ENCODE measurements at places on chromosomes 11 and 22.

GRCh38 chr22:22941831-22942510, 54.4 kb downstream of the IGLL5 start:
- no peak for DNase-seq

DNA sequence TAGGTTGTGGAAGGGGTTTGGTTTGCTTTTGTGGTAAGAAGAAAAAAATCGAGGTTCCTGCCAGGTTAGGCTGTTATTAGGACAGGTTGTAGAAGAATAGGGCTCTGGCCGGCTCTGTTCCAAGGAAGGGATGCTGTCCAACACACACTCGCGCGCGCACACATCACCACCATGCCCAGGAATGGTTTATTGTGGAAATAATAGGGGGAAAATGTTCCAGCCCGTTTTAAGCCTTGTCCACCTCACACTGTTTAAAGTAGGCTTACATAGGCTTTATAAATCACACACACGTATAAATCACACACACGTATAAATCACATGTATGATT, 1.2 kb upstream of the ARHGAP20 start:
- DNase-seq: no peak

- peak; percentile 11 for DNase-seq
Measured at GRCh38 chr22:26461188-26461810, 22.3 kb downstream of the HPS4 start.

DNA sequence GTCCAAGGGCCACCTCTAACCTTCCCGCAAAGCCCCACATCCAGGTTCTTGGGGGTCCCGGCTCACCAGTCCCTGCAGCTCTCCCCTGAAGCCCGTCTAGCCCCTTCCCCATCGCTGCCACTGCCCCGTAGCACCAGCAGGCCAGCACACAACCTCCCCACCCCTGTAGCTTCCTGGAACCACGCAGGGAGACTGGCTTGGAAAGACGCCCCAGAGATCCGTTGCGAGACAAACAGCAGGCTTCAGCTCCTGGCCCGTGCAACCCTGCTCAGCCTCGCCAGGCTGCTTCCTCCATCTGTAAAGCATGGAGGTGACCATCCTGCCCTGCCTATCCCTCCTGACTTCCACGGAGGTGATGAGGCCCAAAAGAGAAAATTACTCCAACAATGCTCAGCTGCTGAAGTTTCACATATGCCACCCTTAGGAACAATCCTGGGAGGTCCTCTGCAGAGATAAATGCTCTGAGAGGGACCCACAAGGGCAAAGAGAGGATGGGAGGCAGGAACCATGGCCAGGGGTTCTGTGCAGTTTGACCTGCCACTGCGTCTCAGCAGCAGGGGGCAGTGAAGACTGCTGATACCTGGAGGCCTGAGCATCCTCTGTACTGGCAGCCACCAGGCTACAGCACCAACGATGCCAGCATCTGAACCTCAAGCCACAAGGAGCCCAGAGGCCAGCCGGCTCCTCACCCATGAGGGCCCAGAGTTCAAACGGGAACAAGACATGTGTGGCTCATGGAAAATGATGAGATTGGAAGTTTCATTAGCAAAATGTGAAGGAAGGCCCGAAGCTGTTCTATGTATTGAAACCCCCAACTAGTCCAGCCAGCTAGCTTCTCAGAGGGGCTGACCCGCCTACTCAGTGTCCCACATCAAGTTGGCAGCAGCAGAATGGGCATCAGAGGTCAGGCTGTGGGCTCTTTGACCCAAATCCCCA, 16.1 kb downstream of the DGCR2 start:
- no peak for DNase-seq

GRCh38 chr22:39230261-39231196, 14.3 kb downstream of the PDGFB start:
- DNase-seq: no peak

GRCh38 chr11:22703040-22703439, 36.6 kb downstream of the GAS2 start:
- DNase-seq: peak; percentile 79

GRCh38 chr11:117815262-117815803, 9.2 kb downstream of the FXYD2 start:
- DNase-seq: no peak

GRCh38 chr22:38109371-38110001, 998 bp downstream of the BAIAP2L2 start:
- DNase-seq: no peak

DNA sequence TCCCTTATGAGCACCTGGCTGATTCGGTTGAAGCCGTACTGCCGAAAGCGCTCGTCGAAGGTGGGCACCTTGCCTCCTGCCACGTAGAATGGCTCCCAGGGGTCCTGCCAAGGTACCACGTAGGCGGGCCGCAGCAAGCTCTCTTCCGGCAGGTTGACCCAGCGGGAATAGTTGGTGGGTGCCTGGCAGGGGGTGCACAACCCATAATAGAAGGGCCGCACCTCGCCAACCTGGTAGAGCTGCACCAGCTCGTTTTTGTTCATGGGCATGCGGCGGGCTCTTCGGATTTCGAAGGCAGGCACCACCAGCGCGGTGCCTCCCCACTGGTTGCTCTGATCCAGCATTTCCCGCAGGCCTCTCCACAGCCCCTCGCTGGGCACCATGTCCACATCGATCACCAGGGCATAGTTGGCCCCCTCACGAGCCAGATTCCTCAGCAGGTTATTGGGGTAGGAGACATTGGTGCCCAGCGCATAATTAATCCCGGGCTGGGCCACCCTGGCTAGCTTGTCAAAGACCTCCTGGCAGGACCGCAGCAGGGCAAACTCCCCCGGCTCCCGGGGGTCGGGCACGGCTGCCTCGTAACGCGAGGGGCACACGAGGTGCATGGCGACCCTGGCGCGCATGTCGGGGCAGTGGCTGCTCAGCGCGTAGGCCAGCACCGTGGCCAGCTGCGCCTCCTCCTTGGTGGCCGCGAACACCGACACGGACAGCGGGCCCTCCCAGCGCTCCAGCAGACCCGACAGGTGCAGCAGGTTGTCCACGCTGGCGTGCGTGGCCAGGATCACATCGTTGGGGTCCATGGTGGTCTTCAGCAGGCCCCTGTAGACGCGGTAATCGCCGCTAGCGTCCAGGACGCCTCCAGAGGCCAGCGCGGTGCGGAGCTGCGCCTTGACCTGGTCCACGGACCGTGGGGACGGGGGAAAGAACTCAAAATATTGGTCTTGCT, 679 bp downstream of the B4GAT1 start:
- no peak for DNase-seq

DNA sequence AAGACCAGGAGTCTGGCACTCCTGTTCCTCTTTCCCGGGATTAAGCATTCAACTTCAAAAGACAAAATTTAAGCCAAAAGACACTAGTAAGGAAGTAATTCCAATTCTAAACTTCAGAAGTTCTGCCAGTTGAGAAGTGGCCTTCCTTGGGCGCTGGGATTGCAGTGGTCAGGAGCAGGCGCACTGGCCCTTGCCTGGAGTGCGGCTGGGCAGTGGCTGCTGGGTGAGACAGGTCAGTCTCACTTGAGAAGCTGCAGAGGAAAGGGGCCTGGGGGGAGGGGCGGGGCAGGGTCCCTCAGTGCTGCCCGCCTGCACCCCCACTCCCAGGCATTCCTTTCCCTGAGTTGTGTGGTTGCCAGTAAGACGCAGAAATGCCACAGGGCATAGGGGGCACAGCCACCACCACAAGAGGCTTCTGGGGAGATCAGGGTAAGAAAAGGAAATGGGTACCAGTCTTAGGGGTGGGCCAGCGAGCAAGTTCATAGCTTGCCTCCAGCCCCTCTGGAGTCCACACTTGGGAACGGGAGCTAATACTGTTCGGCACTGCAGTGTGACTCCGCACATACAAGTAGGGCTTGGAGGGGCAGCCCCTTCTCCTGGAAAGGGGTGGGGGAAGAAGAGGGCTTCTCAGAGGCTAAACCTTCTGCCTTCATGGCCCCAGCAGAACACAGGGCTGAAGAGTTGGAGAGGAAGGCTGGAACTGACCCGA, 5.5 kb downstream of the MRPL49 start:
- no peak for DNase-seq

GRCh38 chr11:19935507-19935906, 222.9 kb downstream of the NAV2 start:
- DNase-seq: no peak

GRCh38 chr22:26822313-26822712, 164.9 kb downstream of the MIAT start:
- no peak for DNase-seq

- DNase-seq: no peak
Measured at GRCh38 chr22:26552466-26552865, 37.5 kb downstream of the TPST2 start.

DNA sequence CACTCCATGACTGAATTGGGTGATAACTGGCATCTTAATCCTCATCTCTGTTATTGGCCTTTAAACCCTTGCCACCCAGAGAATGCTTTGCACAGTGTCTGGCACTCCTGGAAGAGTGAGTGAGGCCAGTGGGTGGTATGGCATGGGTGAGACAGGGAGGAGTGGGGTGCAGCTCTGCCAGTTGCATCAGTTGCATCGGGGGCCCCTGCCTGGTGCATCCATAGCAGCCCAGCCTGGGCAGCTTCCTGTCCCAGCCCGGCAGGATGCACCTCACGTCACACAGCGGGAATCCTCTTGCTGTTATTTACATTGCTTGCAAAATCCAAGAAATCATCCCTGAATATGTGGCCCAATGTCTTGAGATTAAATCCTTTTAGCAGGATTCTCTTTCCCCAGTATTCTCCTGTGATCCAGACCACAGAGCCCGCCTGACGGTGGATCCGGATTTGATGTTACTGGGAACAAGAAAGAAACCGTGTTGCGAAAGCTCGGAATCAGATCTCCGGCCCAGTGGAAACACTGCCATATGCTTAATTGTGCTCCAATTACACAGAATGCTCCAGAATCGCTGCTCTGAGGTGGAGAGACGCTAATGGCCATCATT, 37.6 kb upstream of the MN1 start:
- DNase-seq: no peak

DNA sequence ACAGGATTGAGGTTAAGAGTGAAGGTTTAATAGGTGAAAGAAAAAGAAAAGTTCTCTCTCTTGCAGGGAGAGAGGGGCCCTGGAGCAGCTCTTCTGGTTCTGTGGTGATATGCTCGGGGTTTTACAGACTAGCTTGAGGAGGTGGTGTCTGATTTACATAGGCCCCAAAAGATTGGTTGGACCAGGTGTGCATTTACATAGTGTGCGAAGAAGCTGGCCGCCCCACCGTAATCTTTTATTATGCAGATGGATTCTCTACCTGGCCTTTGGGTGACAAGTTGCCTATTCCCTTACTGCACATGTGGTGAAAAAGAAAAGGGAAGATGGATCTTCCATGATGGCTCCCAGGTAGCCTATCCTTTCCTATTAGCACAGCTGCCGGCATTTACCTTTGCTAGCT, 219.9 kb upstream of the GRIA4 start:
- DNase-seq: no peak

- no peak for DNase-seq
Measured at GRCh38 chr22:19674929-19675253, 39.4 kb upstream of the SEPTIN5 start.

- no peak for DNase-seq
Measured at GRCh38 chr11:118625976-118626375, 18.6 kb downstream of the PHLDB1 start.

DNA sequence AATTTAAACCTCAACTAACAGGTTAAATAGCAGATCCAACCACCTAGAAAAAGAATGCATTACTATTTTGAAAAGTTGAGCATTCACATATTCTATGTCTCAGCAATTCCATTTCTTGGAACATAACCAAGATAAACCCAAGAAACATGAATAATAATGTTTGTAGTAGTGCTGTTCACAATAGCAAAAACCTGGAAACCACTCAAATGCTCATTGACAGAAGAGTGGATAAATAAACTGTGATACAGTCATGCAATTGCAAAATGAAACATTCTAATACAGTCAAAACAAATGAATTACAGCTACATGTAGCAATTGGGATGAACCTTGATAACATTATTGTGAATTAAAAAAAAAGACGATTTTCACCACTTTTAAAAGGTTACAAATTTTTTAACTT, 162.8 kb upstream of the TMEM45B start:
- no peak for DNase-seq

GRCh38 chr11:56911312-56911711, 77.4 kb upstream of the OR5AK2 start:
- DNase-seq: no peak
